Stimulated activated CD8-positive, alpha-beta memory T cell treated with anti-CD3 and anti-CD28 coated beads, Interleukin-15, amount 100 ng/mL, for 1 hour (primary cell): ENCODE measurements at places on chromosomes 16 and 17.

DNA sequence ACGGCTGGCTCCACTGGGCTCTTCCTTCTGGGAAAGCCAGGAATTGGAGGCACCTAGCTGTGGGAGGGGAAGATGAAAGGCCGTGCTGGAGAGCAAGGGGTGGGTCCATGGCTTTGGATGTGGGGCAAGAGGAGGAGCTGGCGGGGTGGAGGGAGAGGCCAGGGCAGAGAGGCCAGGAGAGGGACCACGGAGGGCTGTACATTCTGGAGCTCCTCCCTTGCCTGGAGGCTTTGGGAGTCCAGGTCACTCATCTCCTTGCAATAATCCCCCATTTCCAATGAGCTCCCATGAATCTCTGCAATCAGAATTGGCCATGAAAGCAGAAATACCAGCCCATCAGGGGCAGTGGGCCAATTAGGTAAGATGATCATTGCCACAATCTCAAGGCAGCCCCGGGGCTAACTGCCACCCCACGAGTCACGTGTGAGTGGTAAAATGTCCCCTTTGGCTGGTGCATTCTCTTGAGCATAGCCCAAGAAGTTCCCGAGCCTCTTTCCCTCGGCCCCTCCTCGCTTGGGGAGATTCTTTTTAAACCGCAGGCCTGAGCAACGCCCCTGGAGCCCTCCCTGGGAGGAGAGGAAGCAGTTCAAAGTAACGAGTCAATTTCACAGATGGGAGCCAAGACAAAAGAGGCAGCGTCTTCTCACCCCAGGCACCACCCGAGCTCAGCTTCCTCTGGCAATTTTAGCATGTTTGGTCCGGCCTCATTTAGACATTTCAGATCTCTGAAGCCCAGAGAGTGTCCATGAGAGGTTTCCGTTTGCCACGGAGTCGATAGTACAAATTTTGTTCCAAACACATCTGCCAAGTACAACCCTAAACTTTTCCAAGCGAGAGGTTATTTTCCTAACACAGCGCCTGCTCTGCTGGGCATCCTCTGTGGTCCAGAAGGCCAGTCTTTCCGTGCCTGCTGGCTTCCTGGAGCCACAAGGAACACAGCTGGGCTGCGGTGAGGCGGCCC is 13.4 kb downstream of the RTN4RL1 start:
- no peak for DNase-seq

DNA sequence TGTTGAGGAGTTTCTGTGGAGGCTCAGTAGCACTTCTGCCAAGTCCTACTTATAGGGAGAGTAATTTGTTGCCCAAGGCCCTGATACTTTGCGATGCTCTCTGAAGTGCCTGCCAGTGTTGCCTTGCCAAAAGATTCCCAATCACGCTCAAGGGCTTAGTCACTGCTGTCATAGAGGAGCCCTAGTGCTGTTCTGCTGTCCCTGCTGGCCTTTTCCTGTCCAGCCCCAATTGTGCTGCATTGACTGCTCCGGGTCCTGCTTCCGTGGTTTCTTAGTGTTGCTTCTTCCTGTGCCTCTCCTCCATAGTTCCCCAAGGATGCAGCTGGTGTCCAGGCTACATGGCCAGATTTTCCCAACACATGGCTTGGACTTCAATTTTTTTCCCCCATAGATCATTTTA is 13.9 kb downstream of the NUP93 start:
- no peak for DNase-seq

DNA sequence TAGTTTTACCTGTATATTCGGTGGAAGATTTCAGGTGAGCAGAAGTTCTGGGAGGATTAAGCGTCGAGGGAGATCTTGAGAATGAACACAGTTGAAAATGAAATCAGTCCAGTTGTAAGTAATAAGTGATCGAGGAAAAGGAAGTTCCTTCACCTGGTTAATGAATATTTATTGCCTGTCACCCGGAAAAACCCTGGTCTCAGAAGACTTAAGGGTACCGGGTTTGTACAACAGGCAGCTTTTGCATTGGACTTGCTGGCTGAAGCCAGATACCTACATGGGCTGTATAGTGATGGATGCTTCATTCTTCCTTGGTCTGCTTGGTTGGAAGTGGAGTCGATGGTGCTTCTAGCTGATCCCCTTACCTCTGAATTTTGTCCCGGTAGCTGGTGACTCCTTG is 72.7 kb downstream of the PRKCA start:
- DNase-seq: no peak

GRCh38 chr17:73613271-73614233 is 30.7 kb downstream of the SDK2 start:
- DNase-seq: no peak

DNA sequence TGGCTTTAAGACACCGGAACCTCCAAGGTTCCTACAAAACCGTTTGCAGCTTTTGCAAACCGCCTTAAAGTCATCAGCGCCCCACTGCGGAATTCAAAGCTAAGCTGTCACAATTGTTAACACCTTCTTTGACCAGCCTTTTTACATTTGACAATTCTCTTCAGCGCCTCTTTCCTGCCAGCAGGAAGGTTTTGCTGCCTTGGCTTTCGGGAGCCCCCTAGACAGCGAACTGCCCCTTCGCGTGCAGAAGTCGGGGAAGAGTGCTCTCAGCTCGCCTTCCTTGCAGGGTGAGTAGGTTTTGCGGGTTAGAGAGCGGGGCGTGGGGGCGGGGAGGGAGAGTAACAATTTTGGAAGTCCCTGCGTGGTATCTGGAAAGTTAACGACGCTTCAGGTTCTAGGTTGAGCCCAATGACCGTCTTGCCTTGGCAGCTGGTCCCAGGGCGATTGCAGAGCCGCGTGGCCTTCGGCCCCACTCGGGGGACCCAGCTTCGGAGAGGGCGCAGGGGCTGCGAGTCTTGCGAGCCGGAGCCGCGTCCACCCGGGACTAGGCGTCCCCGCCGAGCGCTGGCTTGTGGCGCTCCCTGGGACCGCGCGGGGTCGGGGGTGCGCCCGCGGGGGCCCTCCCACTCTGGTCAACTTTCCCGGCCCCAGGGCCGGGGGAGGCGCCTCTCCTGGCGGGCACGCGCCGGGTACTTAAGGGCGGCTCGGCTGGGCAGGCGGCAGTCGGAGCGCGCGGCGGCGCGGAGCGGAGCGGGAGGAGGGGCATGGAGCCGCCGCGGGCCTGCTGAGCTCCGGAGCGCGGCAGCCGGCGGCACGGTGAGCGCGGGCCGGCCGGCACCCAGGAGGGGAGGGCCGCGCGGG is at the start of gene HAS3:
Gene HAS3 (plus strand): TSS at position 153 of the 861 bp plus-strand sequence. CDS start 3,743 bp downstream, outside the sequence.
- DNase-seq: no peak
